ENCODE measurements at places on chromosomes 6 and 20. TPM values are rescaled to one million over a fixed set of nuclear protein-coding genes. Genes with fewer than 3 reads are reported as not detected.

TFAP2A gene
- 59.6 TPM for total RNA-seq

- peaks cover 4% of the 10 kb centered on the region for H3K4me1 ChIP-seq
- no peak overlapping the region for H3K4me3 ChIP-seq
- no peaks in the 10 kb centered on the region for H3K27me3 ChIP-seq
- peaks cover 4% of the 10 kb centered on the region for H3K36me3 ChIP-seq
- H3K27ac ChIP-seq, result no peak overlapping the region
These were observed 1212.1 kb upstream of the CITED2 start for GRCh38 chr6:140586426-140587061.

DNA sequence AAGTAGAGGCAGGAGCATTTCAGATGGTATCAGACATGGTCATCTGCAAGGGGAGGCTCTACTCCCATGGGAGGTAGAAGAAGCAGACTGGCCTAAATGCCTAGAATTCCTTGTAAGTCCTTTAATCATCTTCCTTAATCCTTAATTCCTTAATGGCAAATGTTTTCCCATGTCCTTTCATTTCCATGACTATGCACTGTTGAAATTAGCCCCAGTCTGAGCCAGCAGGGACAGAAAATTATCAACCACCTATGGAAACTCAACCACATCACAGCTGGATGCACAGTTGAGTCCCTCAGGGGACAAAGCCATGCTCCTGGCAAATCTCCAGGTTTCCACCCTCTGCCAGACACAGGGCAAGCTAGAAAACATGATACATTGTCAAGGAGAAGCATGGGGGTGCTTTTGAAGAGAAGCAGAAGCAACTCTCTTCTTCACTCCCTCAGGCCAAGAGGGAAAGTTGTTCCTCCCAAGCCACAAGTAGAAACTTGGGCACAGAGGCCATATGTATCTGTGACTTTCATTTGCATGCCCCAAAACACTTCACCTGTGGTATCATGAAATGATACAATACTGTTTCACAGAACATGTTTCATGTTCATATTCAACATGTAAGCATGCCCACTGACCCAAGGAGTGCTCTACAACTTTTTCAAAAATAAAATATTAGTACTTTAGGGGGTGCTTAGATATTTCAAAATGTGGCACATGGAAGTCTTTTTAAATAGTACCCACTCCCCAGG lies 683.6 kb downstream of the KIF16B start:
- no peak overlapping the region for H3K27ac ChIP-seq
- H3K36me3 ChIP-seq, result no peaks in the 10 kb centered on the region
- no peaks in the 10 kb centered on the region for H3K27me3 ChIP-seq

DNA sequence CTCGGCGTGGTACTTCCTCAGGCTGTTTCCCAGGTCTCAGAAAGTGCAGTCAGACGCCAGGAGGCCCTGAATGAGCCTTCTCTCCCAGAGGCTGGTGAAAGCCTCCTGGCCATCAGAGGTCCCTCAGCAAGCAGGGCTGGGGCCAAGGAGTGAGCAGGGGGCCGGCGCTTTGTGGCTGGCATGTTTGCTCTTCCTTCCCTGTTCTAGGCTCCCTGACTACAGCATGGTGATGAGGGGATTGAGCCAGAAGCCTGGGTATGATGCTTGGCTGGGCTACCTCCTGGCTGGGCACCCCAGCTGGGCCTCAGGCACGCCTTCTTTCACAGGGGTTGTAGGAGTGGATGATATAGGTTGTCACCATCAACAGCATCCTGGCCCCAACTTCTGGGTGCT lies 11.7 kb upstream of the DNAJC5 start:
- H3K4me3 ChIP-seq, result no peak overlapping the region
- no peaks in the 10 kb centered on the region for H3K27me3 ChIP-seq

DNA sequence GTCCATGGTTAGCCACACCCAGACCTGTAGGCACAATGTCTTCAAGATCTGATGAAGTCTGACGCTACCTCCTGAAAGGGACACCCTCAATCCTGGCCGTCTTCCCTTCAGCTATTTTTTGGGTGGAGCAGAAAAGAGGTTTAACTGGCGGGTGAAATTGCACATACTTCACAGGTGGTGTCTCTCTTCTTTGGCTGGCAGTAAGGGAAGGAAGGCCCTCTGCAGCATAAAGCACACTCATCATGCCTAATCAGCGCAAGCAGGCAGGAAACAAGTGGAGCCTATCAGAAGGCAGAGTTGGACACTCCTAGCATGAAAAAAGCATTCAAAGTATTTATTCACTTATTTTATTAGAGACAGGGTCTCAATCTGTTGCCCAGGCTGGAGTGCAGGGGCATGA lies 32.9 kb downstream of the PNLDC1 start:
- DNase-seq, result no peak
- H3K27ac ChIP-seq, result no peak overlapping the region
- H3K27me3 ChIP-seq, result peaks cover 3% of the 10 kb centered on the region
- peaks cover 5% of the 10 kb centered on the region for H3K4me1 ChIP-seq
- no peaks in the 10 kb centered on the region for H3K36me3 ChIP-seq

CST9L gene
- not detected for total RNA-seq

GRCh38 chr6:124825564-124825963 lies 136.7 kb upstream of the RNF217 start:
- no peak for DNase-seq
- no peak overlapping the region for H3K27ac ChIP-seq
- no peak overlapping the region for H3K4me3 ChIP-seq
- H3K27me3 ChIP-seq, result no peaks in the 10 kb centered on the region

GRCh38 chr20:57977569-57977968 lies 250.9 kb downstream of the ANKRD60 start:
- H3K36me3 ChIP-seq, result no peaks in the 10 kb centered on the region
- H3K4me3 ChIP-seq, result no peak overlapping the region
- peaks cover 3% of the 10 kb centered on the region for H3K4me1 ChIP-seq
- H3K27ac ChIP-seq, result no peak overlapping the region

DNA sequence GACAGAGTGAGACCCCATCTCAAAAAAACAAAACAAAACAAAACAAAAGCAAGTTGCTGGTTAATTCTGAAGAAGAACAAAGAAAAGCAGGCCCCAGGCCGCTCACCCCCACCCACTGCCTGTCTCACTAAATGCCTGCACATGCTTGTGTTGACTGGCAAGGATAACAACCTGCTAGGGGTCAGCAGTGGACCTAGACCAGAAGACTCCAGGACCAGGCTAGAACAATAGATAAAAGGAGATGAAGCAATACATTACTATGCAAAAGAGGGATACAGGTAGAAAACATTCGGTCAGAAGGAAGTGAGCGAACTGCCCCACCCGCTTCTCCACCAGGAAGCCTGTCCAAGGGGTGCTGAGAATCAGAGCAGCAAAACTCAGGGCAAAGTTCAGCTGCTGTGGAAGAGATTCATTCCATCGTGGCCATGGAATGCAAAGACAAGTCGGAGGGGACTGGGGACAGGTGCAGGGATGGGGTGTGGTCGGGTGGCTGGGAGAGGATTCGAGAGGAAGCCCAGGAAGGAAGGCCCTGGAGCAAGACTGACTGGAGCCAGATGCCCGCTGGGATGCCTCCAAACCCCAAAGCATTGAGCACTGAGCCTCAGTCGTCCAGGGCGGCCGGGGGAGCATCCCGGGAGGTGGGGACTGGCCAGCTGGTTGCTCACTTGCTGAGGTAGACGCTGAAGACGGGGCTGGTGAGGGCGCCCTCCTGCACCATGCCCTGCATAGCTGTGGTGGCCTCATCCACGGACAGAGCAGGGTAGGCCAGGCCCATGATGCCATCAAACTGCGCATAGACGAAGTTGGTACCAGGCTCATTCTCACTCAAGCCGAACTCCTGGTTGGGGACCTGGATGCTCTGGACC lies 5.3 kb downstream of the PGC start:
- H3K27ac ChIP-seq, result no peak overlapping the region
- H3K4me3 ChIP-seq, result no peak overlapping the region
- H3K4me1 ChIP-seq, result no peaks in the 10 kb centered on the region
- DNase-seq, result no peak
- H3K27me3 ChIP-seq, result no peaks in the 10 kb centered on the region

- H3K4me1 ChIP-seq, result no peaks in the 10 kb centered on the region
- no peaks in the 10 kb centered on the region for H3K36me3 ChIP-seq
These were observed 420.8 kb downstream of the TBC1D32 start for GRCh38 chr6:120913486-120913885.

- H3K4me3 ChIP-seq, result no peak overlapping the region
- DNase-seq, result no peak
- H3K27ac ChIP-seq, result no peak overlapping the region
- peaks cover 78% of the 10 kb centered on the region for H3K27me3 ChIP-seq
- no peaks in the 10 kb centered on the region for H3K36me3 ChIP-seq
- H3K4me1 ChIP-seq, result no peaks in the 10 kb centered on the region
These were observed 1.4 kb upstream of the HLA-G start for GRCh38 chr6:29826271-29826670.

DNA sequence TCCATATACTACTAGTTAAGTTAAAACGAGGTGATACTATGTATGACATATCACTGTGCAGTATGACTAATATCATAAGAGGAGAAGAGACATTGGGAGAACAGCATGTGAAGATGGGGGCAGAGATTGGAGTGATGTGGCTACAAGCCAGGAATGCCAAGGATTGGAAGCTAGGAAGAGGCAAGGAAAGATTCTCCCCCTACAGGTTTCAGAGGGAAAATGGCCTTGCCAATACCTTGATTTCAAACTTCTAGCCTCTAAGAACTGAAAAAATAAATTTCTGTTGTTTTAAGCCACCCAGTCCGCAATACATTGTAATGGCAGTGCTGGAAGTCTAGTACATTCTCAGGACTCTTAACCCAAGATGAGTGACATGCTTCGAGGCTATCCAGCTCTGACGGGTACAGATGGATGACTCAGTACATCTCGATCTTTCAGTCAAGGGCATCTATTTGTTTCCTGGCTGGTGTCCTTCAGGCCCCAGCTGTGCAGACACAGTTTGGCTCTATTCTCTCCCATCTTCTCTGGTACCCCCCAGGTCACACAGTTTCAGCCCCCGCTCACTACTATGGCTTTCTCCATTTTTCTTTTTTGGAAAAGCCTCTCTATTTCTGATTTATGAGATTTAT lies 55.5 kb upstream of the THEMIS start:
- H3K4me1 ChIP-seq, result no peaks in the 10 kb centered on the region
- H3K4me3 ChIP-seq, result no peak overlapping the region
- H3K36me3 ChIP-seq, result no peaks in the 10 kb centered on the region
- no peak overlapping the region for H3K27ac ChIP-seq
